Memory B cell (primary cell): ENCODE measurements at places on chromosomes 6 and 20.

GRCh38 chr6:21167790-21168189 is 425.8 kb upstream of the SOX4 start:
- peaks cover 22% of the 10 kb centered on the region for H3K36me3 ChIP-seq
- no peaks in the 10 kb centered on the region for H3K27me3 ChIP-seq
- H3K4me1 ChIP-seq, result peaks cover 12% of the 10 kb centered on the region
- DNase-seq, result no peak
- H3K27ac ChIP-seq, result no peak overlapping the region

- H3K27me3 ChIP-seq, result no peaks in the 10 kb centered on the region
- no peak overlapping the region for H3K4me3 ChIP-seq
- no peak overlapping the region for H3K27ac ChIP-seq
- peaks cover 17% of the 10 kb centered on the region for H3K4me1 ChIP-seq
- no peak for DNase-seq
- no peaks in the 10 kb centered on the region for H3K36me3 ChIP-seq
Observed at GRCh38 chr20:4713401-4713800, 8.3 kb upstream of the PRND start.

GRCh38 chr6:34169897-34170296 is 24.0 kb upstream of the GRM4 start:
- H3K36me3 ChIP-seq, result peaks cover 2% of the 10 kb centered on the region
- H3K4me1 ChIP-seq, result peaks cover 2% of the 10 kb centered on the region
- H3K4me3 ChIP-seq, result no peak overlapping the region
- no peaks in the 10 kb centered on the region for H3K27me3 ChIP-seq
- H3K27ac ChIP-seq, result no peak overlapping the region

GRCh38 chr6:95321126-95321525 is 256.2 kb upstream of the MANEA start:
- no peak overlapping the region for H3K4me3 ChIP-seq
- H3K4me1 ChIP-seq, result no peaks in the 10 kb centered on the region
- no peak overlapping the region for H3K27ac ChIP-seq
- no peaks in the 10 kb centered on the region for H3K36me3 ChIP-seq

- peak overlapping the region; percentile 74 for H3K27ac ChIP-seq
- peaks cover 13% of the 10 kb centered on the region for H3K36me3 ChIP-seq
- no peak overlapping the region for H3K4me3 ChIP-seq
- DNase-seq, result no peak
- no peaks in the 10 kb centered on the region for H3K27me3 ChIP-seq
Observed at GRCh38 chr6:156828280-156828703, 51.1 kb downstream of the ARID1B start.

GRCh38 chr6:133079901-133080300 is 161.3 kb upstream of the EYA4 start:
- no peaks in the 10 kb centered on the region for H3K36me3 ChIP-seq
- no peak overlapping the region for H3K4me3 ChIP-seq
- H3K4me1 ChIP-seq, result no peaks in the 10 kb centered on the region
- H3K27ac ChIP-seq, result no peak overlapping the region
- no peak for DNase-seq
- H3K27me3 ChIP-seq, result peaks cover 3% of the 10 kb centered on the region

GRCh38 chr6:165081944-165082532 is 227.4 kb downstream of the C6orf118 start:
- DNase-seq, result no peak
- H3K27me3 ChIP-seq, result no peaks in the 10 kb centered on the region
- no peak overlapping the region for H3K27ac ChIP-seq
- no peaks in the 10 kb centered on the region for H3K4me1 ChIP-seq
